ENCODE measurements at places on chromosomes 6 and 20.

DNA sequence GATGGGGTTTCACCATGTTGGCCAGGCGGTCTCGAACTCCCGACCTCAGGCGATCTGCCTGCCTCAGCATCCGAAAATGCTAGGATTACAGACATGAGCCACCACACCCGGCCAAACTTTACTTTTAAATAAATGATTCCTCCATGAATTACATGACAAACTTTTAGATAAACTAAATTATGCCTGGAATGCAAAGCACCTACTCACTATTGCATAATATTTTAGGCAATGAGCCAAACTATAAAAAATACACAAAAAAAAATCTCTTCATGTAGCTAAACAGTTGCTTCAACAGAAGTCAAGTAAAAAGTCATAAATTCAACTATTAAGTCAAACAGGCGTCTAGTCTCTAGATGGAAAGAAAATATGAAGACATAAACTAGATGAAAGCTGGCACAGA lies 56.5 kb downstream of the PTPRK start:
- no peak overlapping the region for H3K27ac ChIP-seq
- H3K27me3 ChIP-seq = no peaks in the 10 kb centered on the region

DNA sequence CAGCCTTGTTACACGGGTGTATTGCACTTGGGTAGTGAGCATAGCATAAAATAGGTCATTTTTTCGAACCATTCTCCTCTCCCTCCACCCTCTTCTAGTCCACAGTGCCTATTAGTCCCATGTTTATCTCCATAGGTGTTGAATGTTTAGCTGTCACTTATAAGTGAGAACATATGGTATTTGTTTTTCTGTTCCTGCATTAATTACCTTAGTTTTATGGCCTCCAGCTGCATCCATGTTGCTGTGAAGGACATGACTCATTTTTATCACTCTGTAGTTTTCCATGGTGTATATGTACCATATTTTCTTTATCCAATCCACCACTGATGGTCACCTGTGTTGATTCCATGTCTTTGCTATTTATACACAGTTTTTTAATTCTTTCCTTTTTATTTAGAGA lies 889.5 kb downstream of the EYS start:
- no peaks in the 10 kb centered on the region for H3K36me3 ChIP-seq
- DNase-seq = no peak
- no peak overlapping the region for H3K27ac ChIP-seq
- no peaks in the 10 kb centered on the region for H3K27me3 ChIP-seq
- no peaks in the 10 kb centered on the region for H3K4me1 ChIP-seq

DNA sequence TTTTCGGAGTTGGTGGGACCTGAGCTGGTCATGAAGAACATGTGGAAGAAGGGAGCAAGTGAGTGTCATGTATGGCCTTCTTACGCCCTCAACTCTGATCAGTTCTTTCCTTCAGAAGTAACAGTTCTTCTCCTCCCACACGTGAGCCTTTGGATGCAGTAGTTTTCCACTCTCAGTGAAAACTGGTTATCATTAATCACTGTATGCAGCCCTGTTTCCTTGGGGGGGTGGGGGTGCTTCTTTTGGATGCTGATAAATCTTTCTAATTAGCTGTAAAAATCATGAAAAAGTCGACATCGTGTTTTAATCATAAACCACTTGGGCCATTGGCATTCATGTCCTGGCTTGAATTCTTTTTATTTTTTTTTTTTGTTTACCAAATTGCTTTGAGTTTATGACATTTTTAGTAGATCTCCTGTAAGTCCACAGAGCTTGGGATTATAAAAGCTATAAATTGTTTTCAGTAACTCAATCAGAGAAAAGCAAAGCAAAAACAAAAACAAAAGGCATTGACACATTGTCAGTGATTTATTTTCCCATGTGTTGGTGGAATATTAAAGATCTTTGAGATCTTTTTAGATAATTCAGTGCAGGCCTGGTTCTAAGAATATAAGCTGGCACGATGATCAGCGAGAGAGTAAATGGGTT lies 84.8 kb downstream of the TRMT11 start:
- DNase-seq = no peak
- no peak overlapping the region for H3K27ac ChIP-seq
- no peak overlapping the region for H3K4me3 ChIP-seq
- H3K27me3 ChIP-seq = no peaks in the 10 kb centered on the region

GRCh38 chr6:29626948-29627754 lies 5.8 kb downstream of the GABBR1 start:
- H3K36me3 ChIP-seq = peaks cover 9% of the 10 kb centered on the region
- no peak for DNase-seq
- no peak overlapping the region for H3K27ac ChIP-seq
- peak overlapping the region; percentile 67 for H3K4me3 ChIP-seq

GRCh38 chr20:24566656-24567055 lies 97.2 kb downstream of the SYNDIG1 start:
- no peak overlapping the region for H3K27ac ChIP-seq
- no peak overlapping the region for H3K4me3 ChIP-seq
- no peaks in the 10 kb centered on the region for H3K36me3 ChIP-seq

GRCh38 chr20:34011275-34011674 lies 17.6 kb downstream of the RALY start:
- no peak overlapping the region for H3K27ac ChIP-seq
- no peaks in the 10 kb centered on the region for H3K36me3 ChIP-seq
- no peak overlapping the region for H3K4me3 ChIP-seq
- H3K27me3 ChIP-seq = no peaks in the 10 kb centered on the region
- peaks cover 4% of the 10 kb centered on the region for H3K4me1 ChIP-seq

GRCh38 chr20:40851051-40851450 lies 162.0 kb upstream of the MAFB start:
- no peaks in the 10 kb centered on the region for H3K36me3 ChIP-seq
- DNase-seq = no peak
- H3K4me1 ChIP-seq = no peaks in the 10 kb centered on the region

DNA sequence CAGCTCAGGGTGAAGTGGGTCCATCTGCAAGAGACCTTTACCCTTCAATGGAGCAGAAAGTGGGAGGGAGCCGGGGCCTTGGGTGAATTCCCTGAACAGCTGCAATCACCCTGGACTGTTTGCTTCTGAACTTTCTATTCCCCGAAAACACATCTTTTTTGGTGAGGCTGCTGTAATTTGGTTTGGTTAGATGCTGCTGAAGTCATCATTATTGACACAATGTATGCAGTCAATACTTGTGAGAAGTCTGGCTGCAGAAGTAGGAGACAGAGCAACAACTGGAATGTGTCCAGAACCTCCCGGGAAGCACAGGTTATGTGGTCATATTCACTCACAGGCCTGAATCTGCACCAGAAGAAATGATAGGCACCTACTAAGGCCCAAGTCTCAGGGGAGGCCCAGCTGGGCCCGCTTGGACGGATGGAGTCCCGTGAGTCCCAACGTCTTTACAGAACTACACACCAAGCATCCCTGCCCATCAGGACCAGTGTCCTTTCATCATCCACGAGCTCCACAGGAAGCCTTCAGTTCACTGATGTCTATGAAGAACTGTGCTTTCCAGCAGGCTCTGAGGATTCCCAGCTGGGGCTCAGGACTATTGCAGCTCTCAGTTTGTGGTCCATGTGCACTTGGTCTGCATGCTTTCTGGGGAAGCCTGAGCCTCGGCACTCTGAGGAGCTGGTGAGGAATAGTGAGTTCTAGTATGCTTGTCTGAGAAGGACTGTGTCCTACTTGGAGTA lies 177.6 kb downstream of the THBS2 start:
- H3K27me3 ChIP-seq = no peaks in the 10 kb centered on the region
- no peak overlapping the region for H3K27ac ChIP-seq
- no peaks in the 10 kb centered on the region for H3K36me3 ChIP-seq
- no peaks in the 10 kb centered on the region for H3K4me1 ChIP-seq
- H3K4me3 ChIP-seq = no peak overlapping the region
- DNase-seq = no peak

GRCh38 chr6:109034526-109034925 lies 60.1 kb downstream of the SESN1 start:
- no peaks in the 10 kb centered on the region for H3K4me1 ChIP-seq
- DNase-seq = no peak
- no peaks in the 10 kb centered on the region for H3K36me3 ChIP-seq
- no peak overlapping the region for H3K4me3 ChIP-seq

DNA sequence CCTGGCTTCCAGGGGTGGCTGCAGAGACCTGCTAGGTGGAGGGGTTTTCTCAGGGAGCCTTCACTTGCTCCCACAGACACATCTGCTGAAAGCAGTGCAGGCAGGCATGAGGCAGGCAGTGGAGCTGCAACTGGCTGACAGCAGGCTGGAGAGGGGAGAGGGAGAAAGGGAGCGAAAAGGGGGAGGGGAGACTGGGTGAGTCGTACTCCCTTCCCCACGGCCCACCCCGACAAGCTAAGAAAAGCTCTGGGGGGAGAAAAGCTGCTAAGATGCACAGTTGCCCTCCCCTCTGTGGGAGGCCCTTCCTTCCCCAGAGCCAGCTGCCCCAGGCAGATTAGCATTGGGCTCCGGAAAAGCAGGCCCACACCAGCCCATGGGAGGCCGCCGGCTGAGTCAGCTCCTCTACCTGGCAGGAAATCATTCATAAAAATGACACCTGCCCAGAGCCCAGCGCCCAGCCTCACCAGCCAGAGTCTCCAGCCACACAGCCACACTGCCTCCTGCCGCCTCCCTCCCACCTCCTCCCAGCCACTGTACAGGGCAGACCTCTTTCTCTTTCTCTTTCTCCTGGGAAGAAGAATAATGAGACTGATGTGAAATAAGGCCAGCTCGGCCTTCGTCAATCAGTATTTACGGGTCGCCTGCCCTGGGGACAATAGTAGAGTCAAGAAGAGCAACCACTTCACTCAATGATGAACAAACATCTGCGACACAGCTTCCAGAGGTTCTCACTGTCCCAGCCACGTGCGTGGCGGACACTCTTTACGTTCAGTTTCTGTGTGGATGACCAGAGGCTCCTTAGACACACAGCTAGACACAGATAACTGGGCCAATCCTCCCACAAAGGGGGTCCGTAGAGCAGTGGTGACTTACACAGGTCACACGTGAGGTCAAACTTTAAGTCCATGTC lies 7.7 kb upstream of the C20orf203 start:
- no peak for DNase-seq
- no peaks in the 10 kb centered on the region for H3K27me3 ChIP-seq
- no peaks in the 10 kb centered on the region for H3K36me3 ChIP-seq
- H3K27ac ChIP-seq = no peak overlapping the region
- peaks cover 6% of the 10 kb centered on the region for H3K4me1 ChIP-seq

- no peak overlapping the region for H3K27ac ChIP-seq
- DNase-seq = no peak
- no peaks in the 10 kb centered on the region for H3K36me3 ChIP-seq
- no peak overlapping the region for H3K4me3 ChIP-seq
Measured at GRCh38 chr6:43860285-43860684, 90.3 kb downstream of the VEGFA start.

- no peak within 1 kb of the TSS for H3K27ac ChIP-seq
- H3K36me3 ChIP-seq = no peaks in the 10 kb centered on the region
- peak within 1 kb of the TSS; percentile 28 for H3K4me3 ChIP-seq
- peaks cover 6% of the 10 kb centered on the region for H3K4me1 ChIP-seq
- DNase-seq = no peak
Measured at GRCh38 chr20:50690650-50691572, at the start of gene RIPOR3. RIPOR3 (minus strand) TSS chr20:50691542; CDS start chr20:50691128, 414 bp downstream.

- no peak for DNase-seq
- no peaks in the 10 kb centered on the region for H3K4me1 ChIP-seq
- H3K27ac ChIP-seq = no peak overlapping the region
- no peak overlapping the region for H3K4me3 ChIP-seq
Measured at GRCh38 chr6:44304282-44305199, 8.6 kb downstream of the AARS2 start.

DNA sequence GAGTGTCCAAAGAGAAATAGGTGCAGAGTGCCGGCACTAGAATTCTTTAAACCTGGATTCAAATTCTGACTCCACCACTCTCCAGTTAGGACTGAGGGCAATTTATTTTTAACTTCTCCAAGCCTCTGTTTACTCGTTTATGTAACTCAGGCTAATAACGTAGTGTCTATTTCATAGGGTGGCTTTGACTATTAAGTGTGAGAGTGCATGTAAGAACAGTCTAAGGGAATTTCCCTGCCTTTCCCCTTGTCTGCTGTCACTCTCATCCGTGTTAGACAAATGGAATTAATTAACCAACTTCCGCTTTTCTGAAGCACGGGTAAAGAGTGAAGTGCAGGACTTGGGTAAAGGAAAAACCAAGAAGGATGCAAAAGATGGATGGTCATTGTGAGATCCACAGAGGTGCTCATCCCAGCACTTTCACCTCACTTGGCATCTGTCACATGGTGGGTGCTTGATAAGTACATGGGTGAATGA lies 4.1 kb upstream of the ZKSCAN8 start:
- H3K4me3 ChIP-seq = peak overlapping the region; percentile 86
- H3K27ac ChIP-seq = no peak overlapping the region
- no peaks in the 10 kb centered on the region for H3K36me3 ChIP-seq
- H3K27me3 ChIP-seq = no peaks in the 10 kb centered on the region
- DNase-seq = no peak

DNA sequence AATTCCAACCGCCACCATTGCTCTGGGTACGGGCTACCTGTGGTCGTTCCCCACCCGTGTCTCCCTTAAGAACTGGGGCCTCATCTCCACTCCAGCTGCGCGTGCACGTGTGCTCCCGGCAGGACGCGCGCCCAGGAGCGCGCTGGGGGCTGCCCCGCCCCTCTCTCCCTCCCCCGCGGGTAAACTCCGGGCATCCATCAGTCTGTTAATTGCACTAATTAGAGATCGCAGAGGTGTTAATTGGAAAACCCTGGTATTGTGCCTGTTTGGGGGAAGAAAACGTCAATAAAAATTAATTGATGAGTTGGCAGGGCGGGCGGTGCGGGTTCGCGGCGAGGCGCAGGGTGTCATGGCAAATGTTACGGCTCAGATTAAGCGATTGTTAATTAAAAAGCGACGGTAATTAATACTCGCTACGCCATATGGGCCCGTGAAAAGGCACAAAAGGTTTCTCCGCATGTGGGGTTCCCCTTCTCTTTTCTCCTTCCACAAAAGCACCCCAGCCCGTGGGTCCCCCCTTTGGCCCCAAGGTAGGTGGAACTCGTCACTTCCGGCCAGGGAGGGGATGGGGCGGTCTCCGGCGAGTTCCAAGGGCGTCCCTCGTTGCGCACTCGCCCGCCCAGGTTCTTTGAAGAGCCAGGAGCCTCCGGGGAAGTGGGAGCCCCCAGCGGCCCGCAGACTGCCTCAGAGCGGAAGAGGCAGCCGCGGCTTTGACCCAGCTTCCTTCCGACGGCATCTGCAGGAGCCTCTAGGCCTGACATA lies 14.4 kb downstream of the FOXP4 start:
- H3K27ac ChIP-seq = no peak overlapping the region
- no peaks in the 10 kb centered on the region for H3K36me3 ChIP-seq
- peak overlapping the region; percentile 41 for H3K4me3 ChIP-seq
- H3K27me3 ChIP-seq = peaks cover 2% of the 10 kb centered on the region

- no peaks in the 10 kb centered on the region for H3K27me3 ChIP-seq
- no peaks in the 10 kb centered on the region for H3K36me3 ChIP-seq
- H3K27ac ChIP-seq = no peak overlapping the region
- no peaks in the 10 kb centered on the region for H3K4me1 ChIP-seq
- H3K4me3 ChIP-seq = no peak overlapping the region
Measured at GRCh38 chr20:6583134-6583738, 184.2 kb upstream of the BMP2 start.

DNA sequence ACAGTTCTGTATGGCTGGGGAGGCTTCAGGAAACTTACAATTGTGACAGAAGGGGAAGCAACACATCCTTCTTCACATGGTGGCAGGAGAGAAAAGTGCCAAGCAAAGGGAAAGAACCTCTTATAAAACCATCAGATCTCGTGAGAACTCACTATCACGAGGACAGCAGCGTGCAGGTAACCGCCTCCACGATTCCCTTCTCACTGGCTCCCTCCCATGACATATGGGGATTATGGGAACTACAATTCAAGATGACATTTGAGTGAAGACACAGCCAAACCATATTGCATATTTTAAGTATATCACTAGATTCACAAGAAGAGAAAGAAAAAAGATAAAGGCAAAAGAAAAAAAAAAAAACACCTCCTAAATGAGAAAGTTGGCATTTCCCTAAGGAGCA lies 431.9 kb upstream of the RGS17 start:
- no peaks in the 10 kb centered on the region for H3K36me3 ChIP-seq
- no peak overlapping the region for H3K4me3 ChIP-seq
- no peak overlapping the region for H3K27ac ChIP-seq
- no peaks in the 10 kb centered on the region for H3K27me3 ChIP-seq
- DNase-seq = no peak
- H3K4me1 ChIP-seq = no peaks in the 10 kb centered on the region
